Brain pericyte (primary cell): ENCODE measurements at places on chromosomes 3 and 15.

DNA sequence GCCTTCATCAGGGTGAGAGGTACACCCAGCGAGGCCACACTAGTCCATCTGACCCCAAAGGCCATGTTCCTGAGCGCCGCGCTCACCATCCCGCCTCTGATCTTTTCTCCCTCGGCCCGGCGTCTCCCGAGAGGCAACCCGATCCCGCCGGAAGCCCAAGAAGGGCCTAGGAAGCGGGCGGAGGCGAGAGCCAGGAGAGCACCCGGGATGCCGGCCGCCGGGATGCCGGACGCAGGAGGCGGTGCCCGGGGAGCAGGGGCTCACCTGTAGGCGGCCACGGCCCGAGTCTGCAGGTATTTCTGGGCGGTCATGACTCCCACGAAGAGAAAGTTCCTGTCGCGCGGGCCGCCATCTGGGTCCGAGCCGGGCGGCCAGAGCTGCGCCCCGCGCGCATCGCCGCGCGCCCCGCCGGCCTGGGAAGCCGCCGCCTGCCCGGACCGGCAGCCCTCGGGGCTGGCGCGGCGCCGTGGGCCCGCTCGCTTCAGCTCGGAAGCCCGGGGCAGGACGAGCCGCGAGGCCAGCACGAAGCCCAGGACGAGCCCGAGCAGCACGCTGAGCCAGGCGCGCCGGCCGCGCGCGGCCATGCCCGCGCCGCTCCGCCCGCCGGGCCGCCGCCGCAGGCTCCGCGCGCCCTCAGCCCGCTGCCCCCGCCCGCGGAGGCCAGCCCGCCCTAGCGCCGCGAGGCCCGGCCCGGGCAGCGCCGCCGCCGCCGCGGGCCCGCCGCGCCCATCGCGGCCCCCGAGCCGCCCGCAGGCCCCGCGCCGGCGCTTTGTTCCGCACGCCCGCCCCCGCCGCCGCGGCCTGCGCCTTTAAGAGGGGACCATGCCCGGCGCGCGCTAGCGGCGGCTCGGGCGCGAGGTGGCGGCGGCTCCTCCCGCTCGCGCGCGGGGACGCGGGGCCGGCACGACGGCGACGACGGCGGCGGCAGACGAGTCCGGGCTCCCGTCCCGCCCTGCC, 697 bp downstream of the CHSY1 start:
- DNase-seq = no peak

GRCh38 chr15:78457101-78457500, 19.1 kb downstream of the IREB2 start:
- peak; percentile 71 for DNase-seq

DNA sequence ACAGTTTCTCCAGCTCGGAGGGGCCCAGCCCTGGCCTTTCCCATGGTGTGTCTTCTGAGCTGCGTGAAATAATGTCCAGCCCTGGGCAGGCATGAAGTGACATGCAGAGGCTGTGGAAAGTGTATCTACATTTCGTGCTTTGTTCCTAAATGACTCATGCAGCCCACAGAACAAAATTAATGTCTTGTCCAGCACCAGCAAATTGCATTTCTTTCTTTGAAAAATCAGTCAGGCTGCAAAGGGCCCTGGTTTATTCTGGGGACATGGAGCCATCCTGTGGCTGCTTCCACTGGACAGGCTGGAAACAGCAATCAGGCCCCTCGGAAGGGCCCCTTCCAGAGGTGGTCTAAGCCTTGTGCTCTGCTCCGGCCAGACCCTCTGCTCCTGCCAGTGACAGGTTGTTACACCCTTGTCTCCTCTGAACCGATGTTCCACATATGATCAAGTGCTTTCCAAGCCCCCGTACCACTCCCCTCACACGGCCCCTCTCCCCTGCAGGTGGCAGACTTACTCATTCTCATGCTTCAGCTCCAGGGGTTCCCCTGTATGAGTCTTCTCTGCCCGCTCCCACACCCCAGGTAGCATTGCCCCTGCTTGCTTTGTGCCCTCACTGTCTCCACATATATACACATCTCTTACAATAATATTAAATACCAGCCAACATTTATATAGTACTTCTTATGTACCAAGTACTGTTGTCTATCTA, 33.7 kb downstream of the CRYGS start:
- no peak for DNase-seq

DNA sequence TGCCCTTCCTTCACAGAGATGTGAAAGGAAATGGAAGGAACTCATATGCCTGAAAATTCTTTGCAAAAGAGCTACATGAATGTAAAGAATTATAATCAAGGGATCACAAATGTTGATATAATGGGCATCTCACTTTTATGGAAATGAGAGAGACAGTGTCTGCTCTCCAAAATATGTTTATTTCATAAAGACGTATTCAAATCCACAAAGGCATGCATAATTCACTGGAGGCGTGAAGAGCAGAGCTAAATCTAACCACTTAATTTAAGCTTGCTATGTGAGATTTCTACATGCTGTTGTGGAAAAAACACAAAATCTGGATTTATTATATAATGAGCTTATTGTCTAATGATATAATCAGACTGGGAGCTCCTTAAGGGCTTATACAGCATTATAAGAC, 469.1 kb downstream of the RAP2B start:
- no peak for DNase-seq

DNA sequence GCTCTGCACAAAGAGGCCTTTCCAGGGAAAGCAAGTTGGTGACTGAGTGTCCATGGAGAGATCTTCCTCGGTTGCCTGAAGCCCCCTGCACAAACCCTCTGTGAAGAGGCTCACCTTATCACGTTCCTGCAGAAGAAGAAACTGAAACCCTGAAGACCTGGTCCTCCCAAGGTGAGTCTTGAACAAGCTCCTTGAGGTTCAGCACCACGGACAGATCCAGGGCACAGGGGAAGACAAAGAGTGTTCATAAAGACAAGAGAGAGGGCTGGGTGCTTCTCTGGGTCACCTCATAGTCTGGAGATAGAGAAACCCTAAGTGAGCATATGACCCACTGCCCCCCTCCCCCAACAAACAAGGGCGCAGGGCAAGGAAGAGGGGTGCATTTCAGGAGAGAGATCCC, 21.7 kb upstream of the TBC1D21 start:
- DNase-seq = no peak

GRCh38 chr3:147389717-147390116, 16.6 kb downstream of the ZIC4 start:
- peak; percentile 83 for DNase-seq

DNA sequence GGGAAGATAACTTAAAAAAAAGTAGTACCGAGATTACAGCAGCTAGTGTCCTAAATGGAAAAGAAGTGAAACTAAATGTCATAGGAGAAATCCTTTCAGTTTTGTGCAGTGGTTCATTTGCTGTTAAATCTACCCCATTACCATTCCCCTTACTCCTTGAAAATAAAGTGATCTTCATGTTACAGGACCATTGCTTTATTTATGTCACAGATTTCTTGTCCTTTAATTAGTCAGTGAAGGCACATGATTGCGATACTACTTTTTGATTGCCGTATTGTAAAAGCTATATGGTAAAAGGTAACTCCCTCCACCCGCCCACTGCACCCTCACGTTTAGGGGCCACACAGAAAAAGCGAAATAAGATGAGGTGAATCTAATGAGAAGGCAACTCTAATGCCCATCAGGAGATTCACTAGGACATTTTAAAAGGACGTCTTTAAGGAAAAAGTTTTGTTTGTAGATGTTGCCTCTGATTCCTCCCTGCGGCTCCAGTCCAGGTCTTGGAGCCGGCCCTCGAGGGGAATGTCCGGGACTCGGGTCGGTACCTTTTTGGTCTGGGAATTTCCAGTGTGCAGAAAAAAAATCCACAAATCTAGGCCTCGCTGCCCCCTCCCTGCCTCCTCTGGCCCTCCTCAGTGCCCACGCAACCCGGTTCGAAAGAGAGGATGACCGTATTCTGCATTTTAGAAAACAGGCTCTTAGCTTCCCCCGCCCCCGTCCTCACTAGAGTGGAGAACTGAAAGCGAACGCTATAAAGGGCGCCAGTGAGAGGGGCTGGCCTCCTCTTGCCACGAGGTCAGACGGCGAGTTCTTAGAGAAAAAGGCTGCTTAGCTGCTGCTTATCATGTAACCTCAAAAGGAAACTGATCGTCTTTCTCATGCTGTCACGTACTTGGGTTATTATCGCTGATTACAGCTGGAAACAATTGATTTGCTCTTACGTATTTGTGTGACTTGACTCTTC, 21.8 kb upstream of the NFKBIZ start:
- no peak for DNase-seq

DNA sequence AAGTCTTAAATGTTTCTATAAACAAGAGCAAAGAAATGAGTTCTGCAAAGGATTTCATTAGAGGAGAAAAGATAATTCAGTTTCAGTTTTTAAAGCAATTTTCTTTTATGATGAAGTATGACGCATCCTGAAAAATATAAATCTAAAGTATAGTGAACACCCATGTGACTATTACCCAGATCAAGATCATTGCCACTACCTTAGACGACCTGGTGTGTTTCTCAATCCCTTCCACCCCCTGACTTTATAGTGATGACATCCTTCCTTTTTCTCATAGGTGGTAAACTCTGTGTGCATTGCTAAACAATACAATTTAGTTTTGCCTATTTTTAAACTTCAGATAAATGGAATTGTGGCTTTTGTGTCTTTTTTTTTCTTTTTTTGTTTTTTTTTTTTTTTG, 8.4 kb downstream of the STT3B start:
- DNase-seq = no peak

DNA sequence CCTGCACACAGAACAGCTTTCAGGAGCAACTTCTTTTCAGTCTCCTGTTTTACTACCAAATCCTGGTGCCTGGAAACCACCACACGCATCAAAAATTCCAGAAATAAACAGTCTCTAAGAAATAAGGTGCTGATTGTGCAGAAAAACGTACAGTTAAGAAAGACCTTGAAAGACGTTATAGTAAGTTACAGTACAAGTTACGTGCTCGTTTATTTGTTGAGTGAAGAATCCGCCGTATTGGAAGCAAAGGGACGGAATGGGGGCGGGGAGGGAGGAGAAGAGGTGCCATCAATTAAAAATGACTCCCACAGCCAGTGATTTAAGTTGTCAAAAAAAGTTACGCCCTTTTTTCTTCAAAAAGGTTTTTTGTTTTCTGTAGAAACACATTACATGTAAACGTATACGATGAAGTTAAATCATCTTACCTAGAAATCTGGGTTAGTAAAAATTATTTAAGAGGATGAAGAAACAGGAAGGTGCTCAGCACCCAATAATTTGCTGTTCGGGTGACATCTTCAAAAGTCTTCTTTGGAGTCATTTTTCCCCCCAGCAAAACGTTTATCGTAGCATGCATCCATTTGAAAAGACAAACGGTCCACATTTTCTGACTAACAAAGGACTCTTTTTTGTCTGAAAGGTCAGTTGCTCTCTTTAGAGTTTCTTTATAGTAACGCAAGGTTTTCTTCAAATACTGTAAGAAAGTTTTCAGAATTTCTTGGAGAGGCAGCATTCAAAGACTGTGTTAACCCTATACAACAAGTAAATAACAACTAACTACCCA, 782 bp upstream of the UACA start:
- no peak for DNase-seq

GRCh38 chr3:3053974-3054373, 56.2 kb downstream of the IL5RA start:
- DNase-seq = no peak

- DNase-seq = no peak
Observed at GRCh38 chr15:92468991-92469390, 75.3 kb downstream of the ST8SIA2 start.

DNA sequence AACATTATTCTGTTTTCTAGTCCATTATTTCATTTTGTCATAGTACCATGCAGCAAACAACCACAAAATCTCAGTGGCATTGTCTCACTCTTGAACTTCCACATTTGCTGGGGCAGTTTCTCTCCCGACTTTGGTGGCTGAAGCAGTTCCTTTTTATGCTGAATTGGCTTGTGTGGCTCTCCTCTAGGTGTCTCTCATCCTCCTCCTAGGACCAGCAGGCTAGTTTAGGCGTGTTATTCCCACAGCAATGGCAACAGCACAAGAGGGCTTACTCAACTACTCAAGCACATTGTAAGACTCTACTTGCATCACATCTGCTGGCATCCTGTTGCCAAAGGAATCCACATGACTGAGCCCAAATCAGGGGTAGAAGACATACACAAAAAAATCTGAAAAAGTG, 201.8 kb upstream of the KCNH8 start:
- DNase-seq = no peak

GRCh38 chr15:31065824-31066223, 35.7 kb downstream of the TRPM1 start:
- no peak for DNase-seq

DNA sequence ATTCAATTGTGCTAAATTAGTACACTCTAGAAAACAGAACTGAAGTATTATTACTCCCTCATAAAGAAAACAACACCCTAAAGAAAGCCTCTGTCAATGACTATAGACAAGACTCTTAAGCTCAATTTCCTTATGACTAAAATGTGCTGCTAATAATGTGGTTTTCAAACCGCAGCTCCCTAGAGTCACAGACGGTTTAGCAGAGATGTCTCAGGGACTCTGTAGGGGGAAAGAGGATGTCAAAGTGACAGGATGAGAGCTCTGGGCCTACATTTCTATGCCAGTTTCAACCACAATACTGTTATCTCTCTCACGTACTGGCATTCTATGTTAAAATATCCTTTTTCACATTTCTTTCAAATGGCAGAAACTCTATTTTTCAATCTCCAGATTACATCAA, 37.6 kb upstream of the WDR49 start:
- no peak for DNase-seq

DNA sequence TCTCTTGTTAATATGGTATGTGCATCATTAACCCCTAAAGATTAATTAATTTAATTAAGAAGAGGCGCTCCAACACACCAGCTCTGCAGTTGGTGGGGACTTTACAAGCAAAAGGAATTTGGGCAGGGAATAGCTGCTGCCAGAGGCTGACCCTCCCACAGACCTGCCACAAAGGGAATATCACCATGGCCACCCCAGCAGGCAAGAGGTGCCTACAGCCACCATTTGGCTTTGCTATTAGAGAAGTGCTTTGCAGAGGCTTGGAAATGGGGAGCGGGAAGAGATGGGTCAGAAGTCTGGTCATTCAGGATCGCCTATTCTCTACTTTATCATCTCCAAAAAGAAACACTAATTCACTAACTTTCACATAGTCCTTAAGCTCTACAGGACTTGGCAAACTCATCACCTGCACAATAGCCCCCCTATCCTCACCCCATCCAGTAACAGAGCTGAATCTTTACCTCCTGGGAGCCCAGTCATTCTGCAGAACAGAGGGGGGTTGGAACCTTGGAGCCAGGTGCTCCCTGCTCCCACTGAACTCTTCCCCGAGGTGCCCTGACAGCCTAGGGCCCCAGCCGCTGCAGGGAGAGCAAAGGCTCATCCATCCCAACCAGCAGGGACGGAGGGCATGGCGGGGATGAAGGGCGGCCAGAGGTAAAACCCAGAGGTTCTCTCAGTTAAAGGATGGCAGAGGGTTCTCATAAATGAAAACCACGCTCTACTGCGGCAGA, 29.7 kb downstream of the LRIG1 start:
- DNase-seq = no peak

DNA sequence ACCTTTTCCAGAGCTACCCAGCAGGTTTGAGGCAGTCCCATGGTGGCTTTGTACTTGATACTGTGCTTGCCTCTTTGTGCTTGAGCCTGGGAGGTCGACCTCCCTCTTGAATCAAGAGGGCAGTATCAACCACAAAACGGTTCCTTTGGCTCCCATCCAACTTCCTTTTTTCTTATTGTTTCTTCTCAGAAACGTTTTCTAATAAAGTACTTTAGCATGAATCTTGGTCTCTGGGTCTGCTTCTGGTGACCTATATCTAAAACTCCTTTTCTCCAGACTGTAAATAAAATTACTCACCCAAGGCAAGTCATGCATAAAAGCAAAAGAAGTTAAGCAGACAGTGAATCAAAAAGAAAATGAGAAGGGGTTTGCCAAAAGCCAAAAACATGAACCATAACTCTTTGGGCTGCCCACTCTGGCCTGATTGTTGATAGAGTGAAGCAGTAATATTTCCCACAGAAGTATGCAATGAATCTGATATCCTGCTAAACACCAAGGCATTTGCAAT, 112.2 kb upstream of the SLC4A7 start:
- no peak for DNase-seq

GRCh38 chr15:34128898-34129297, 27.0 kb downstream of the PGBD4 start:
- no peak for DNase-seq
